ENCODE measurements at places on chromosomes 5 and 9.

DNA sequence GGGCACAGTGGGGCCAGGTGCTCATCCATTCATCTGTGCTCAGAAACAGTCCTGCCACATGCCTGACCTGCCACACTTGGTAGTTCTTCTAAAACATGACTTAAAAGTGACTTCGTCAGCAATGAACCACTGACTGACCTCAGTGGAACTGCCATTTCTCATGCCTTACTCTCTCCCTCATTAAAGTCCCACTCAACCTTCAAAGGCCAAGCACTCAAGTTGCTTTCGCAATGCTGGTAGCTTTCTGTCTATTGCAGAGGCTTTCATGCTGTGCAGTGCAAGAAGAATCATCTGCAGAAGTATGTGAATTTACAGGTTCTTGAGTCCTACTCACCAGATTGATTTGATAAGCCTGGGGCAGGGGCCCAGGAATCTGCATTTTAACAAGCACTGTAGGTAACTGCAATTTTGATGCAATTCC is 23.9 kb downstream of the B4GALT1 start:
- DNase-seq: no peak

DNA sequence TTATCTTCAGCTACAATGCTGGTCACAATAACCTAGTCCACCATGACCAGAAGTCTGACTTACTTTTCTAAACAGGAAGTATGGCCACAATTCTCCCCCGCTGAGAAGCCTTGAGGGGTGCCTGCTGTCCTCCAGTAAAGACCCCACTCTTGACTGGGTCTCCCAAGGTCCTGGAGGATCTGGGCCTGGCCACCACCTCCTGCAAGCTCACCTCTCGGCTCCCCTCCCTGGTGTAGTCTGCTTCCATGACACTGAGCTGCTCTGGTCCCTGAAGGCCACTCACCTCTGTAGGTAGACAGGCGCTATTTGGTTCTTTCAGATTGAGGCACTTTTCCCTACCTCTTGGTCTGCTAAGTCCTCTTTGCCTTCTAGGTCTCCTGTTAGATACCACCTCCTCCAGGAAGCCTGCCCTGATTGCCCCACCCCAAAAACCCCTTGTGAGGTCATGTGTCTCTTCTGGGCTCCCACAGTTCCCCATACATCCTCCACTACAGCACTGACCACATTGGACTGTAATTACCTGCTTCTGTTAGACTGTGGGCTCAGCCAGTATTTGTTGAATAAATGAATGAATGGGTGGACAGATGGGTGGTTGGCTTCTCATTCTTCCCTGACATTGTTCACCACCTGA is 62.6 kb upstream of the IER5L start:
- no peak for DNase-seq

DNA sequence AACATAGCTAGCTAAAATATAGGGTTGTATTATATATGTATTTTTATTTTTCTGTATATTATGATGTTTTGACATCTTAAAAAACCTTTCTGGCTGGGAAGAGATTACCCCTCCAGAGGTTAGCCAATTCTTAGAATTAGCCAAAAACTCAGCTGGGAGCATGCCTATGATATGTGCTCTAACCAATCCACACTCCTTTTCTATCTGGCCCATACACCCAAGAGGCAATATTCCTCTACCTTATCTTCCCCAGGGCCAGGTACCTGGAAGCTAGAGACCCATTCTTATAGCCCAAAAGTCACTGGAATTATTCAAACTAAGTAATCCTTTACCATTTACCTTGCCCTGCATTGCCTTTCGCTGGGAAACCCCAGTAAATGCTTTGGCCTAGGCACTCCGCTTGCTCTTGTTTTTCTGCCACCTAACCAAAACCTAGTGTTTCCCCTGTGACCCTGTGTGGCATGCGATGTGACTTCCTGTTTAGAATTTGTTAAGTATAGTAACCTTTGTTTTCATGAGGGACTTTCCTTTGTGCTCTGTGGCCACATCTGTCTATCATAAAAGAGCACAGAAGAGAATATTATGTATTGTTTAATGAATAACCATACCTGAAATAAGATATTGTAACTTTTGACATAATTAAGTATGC is 37.4 kb downstream of the CSNK1G3 start:
- DNase-seq: no peak

GRCh38 chr5:65986050-65986451 is 59.7 kb downstream of the ERBIN start:
- DNase-seq: no peak
